Uterus (tissue), 4 donors: ENCODE measurements at places on chromosomes 6 and 20. TPM values are rescaled to one million over a fixed set of nuclear protein-coding genes. Genes with fewer than 3 reads are reported as not detected.

GRIK2 gene
- total RNA-seq, result not detected

- no peak overlapping the region for H3K4me3 ChIP-seq
- no peaks in the 10 kb centered on the region for H3K36me3 ChIP-seq
- no peaks in the 10 kb centered on the region for H3K4me1 ChIP-seq
- H3K27me3 ChIP-seq, result no peaks in the 10 kb centered on the region
- peak; percentile 43 for DNase-seq
Measured at GRCh38 chr6:13454286-13455221, 32.8 kb downstream of the GFOD1 start.

DNA sequence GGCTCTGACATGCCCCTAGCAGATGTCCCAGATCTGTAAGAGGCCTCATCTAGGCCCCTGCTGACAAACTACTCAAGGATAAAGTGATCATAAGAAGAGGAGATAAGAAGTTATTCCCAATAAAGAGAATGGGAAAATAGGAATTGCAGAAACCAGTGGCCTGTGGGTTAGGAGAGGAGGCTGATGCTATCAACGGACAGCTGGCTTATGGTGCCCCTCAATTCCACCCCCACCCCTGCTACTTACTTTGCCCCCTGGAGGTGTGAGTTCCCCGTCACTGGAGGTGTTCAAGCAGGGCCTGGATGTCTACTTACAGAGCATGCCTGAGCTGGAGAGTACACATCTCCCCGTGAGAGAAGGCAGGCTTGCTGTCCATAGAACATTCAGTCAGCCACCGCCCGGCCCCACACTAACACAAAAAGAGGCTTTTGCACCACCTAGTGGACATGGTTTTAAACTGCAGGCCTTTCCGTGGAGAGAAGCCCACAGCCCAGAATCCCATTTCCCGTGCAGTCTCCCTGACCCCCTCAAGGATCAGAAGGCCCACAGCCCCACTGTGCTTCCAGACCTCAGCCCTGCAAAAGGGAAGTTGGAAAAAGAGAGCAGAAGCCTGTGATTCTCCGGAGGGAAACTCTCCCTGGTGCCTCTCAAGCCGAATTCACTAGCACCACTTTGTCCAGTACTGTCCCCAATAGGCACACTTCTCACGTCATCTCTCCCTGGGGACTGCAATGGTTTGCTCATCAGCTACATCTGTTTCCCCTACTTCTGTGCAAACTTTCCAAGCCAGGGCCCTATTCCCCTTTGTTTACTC is 23.8 kb upstream of the BNIP5 start:
- no peaks in the 10 kb centered on the region for H3K4me1 ChIP-seq
- H3K4me3 ChIP-seq, result no peak overlapping the region
- no peak overlapping the region for H3K27ac ChIP-seq
- DNase-seq, result peak; percentile 74
- no peaks in the 10 kb centered on the region for H3K36me3 ChIP-seq

DNA sequence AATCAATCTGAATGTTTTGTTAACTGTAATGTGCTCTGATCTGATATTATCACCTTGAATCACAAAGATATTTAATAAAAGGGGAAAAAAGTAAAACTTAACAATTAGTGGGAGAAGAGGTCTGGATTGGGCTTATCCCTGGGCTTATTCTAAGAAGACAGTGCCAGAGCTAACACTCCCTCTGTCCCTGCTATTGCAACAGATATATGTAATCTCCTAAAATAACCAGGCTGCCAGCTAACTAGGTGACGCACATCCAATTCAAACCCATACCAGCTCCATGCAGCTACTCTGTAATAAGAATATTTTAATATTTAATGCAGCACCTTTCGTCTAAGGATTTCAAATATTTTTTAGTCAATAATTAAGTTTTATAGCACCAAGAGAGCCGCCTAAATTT is 330.1 kb upstream of the MARCKS start:
- no peak for DNase-seq
- no peaks in the 10 kb centered on the region for H3K4me1 ChIP-seq
- no peaks in the 10 kb centered on the region for H3K27me3 ChIP-seq
- H3K27ac ChIP-seq, result no peak overlapping the region
- no peaks in the 10 kb centered on the region for H3K36me3 ChIP-seq

- no peak overlapping the region for H3K27ac ChIP-seq
- DNase-seq, result peak; percentile 20
- H3K4me1 ChIP-seq, result no peaks in the 10 kb centered on the region
Measured at GRCh38 chr6:55569638-55570037, 9.4 kb downstream of the HMGCLL1 start.

DNA sequence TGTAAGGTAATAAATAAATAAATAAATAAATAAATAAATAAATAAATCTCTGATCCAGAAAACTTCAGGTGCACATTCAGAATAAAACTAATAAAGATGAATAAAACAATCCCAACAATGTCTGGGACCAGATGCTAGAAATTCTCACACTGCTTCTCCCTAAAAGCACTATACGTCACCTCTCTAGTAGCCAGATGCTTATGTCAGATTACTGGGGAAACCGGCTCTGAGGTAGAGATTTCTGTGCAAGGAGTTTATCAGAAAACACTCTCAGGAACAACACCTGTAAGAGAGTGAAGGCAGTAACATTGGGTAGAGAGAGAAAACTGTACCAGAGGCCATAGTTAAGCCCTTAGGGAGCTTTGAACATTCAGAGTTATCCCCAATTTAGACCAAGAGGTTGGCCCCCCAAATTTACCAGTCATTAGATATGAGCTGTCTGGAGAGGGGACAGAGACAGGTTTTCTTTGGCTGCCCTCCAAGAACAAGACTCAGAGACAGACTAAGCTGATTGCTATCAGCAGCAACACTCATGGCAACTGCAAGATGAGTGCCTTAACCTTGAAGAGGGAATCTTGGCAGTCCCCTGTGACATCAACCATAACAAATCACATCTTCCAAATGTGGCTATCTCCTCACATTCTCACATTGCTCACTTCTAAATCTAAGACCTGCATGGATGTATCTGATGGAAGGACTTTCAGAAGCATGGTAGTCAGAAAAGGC is 151.2 kb upstream of the BMP5 start:
- no peak for DNase-seq
- H3K27me3 ChIP-seq, result no peaks in the 10 kb centered on the region
- no peaks in the 10 kb centered on the region for H3K36me3 ChIP-seq
- no peak overlapping the region for H3K27ac ChIP-seq
- H3K4me1 ChIP-seq, result no peaks in the 10 kb centered on the region

- H3K27ac ChIP-seq, result no peak overlapping the region
- DNase-seq, result no peak
- H3K27me3 ChIP-seq, result no peaks in the 10 kb centered on the region
- H3K4me3 ChIP-seq, result no peak overlapping the region
Measured at GRCh38 chr20:54113566-54113965, 43.2 kb upstream of the BCAS1 start.

DNA sequence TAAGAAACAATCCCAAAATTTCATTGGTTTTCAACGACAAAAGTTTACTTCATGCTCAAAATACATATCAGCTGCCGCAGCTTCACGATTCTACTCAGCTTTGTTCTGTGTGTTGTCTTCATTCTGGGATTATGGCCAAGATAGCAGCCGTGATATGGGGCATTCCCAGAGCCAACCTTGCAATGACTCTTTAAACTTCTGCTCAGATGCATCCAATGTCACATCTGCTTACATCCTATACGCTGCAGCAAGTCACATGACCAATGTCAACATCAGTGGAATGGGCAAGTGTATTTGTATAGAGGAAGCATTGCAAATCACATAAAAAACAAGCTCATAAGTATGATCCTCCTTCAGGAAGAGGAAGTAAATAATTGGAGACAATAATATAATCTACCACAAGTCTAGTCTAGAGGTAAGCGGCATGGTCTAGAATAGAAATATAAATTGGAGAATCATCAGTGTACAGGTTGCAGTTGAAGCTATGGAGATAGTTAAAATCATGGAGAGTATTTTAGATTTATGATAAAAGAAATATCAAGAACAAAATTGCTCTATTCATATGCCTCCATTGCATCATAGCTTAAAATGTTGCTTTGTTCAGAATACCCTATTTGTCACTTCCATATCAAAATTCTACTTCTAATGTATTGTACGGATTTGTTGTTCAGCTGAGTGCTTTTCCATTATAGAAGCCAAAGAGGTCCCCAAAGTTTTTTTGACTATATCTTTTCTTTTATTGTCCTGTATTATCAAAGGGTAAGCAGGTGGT is 7.2 kb upstream of the C6orf141 start:
- H3K4me3 ChIP-seq, result no peak overlapping the region
- H3K36me3 ChIP-seq, result no peaks in the 10 kb centered on the region
- no peaks in the 10 kb centered on the region for H3K27me3 ChIP-seq
- H3K27ac ChIP-seq, result no peak overlapping the region
- no peaks in the 10 kb centered on the region for H3K4me1 ChIP-seq

GRCh38 chr6:170227996-170228945 is 62.6 kb downstream of the DLL1 start:
- DNase-seq, result no peak
- no peaks in the 10 kb centered on the region for H3K4me1 ChIP-seq
- no peak overlapping the region for H3K27ac ChIP-seq
- H3K36me3 ChIP-seq, result no peaks in the 10 kb centered on the region

DNA sequence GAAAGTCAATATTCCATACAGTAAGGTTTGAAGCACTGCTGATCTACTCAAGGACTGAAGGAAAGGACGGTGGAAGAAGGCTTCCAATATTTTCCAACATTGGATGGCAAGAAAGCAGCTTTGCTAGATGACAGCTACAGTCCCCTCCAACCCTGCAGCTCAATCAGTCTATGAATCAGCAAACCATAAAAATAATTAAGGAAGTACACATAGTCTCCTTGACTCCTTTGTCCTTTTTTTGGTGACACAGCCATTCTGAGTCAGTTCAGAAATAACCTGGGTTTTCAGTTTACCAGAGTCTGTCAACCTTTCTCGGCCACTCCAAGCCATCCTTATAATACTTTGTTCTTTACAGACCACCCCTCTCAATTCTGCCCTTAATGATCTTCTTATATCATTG is 232.5 kb downstream of the IBTK start:
- H3K4me3 ChIP-seq, result no peak overlapping the region
- peaks cover 5% of the 10 kb centered on the region for H3K4me1 ChIP-seq
- DNase-seq, result no peak
- peak overlapping the region; percentile 66 for H3K27ac ChIP-seq

DNA sequence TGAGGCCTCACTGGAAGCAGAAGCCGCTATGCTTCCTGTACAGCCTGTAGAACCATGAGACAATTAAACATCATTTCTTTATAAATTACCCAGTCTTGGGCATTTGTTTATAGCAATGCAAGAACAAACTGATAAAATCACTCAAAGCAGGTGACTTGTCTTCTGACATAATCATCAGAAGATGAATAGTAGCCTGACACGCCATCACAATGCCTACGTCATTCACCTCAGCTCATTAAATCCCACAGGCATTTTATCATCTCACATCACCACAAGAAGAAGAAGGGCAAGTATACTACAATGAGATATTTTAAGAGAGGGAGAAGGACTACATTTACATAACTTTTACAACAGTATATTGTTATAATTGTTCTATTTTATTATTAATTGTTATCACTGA is 3.1 kb upstream of the CAP2 start:
- H3K4me3 ChIP-seq, result no peak overlapping the region
- no peaks in the 10 kb centered on the region for H3K36me3 ChIP-seq
- no peaks in the 10 kb centered on the region for H3K27me3 ChIP-seq

DNA sequence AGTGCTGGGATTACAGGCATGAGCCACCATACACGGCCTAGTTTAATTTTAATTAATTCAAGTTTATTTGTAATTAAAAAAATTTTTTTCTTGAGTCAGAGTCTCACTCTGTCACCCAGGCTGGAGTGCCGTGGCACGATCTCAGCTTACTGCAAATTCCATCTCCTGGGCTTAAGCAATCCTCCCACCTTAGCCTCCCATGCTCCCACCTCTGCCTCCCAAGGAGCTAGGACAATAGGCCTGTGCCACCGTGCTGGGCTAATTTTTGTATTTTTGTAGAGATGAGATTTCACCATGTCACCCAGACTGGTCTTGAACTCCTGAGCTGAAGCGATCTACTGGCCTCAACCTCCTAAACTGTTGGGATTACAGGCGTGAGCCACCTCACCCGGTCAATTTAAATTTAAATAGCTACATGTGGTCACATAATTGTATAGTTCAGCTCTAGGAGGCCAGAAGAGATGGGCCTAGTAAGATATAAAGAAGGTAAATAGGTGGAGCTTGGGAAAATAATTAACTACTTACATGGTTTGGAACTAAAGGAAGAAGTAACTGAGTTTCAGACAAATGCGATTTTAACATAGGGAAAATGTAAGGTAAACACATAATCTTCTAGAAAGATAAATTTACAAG is 220.0 kb upstream of the CITED2 start:
- no peaks in the 10 kb centered on the region for H3K36me3 ChIP-seq
- H3K4me1 ChIP-seq, result no peaks in the 10 kb centered on the region
- no peaks in the 10 kb centered on the region for H3K27me3 ChIP-seq
- no peak overlapping the region for H3K4me3 ChIP-seq
- H3K27ac ChIP-seq, result peak overlapping the region; percentile 85
- DNase-seq, result no peak

GRCh38 chr6:12012038-12012557 is at the start of gene HIVEP1:
HIVEP1 (plus strand) TSS chr6:12012312; CDS start chr6:12015629, 3,317 bp downstream.
- DNase-seq, result peak; percentile 40
- H3K4me1 ChIP-seq, result no peaks in the 10 kb centered on the region
- H3K36me3 ChIP-seq, result no peaks in the 10 kb centered on the region
- H3K27me3 ChIP-seq, result no peaks in the 10 kb centered on the region
- H3K4me3 ChIP-seq, result peak within 1 kb of the TSS; percentile 80

- DNase-seq, result peak; percentile 68
- H3K4me3 ChIP-seq, result peak overlapping the region; percentile 61
- no peaks in the 10 kb centered on the region for H3K27me3 ChIP-seq
- no peaks in the 10 kb centered on the region for H3K36me3 ChIP-seq
Measured at GRCh38 chr6:137866200-137866913, 702 bp upstream of the TNFAIP3 start.

PDE7B gene
- total RNA-seq, result 16.5 TPM

DACT2 gene
- total RNA-seq, result 9.6 TPM

BPI gene
- total RNA-seq, result 3.5 TPM

GRCh38 chr6:21739838-21740237 is 146.3 kb downstream of the SOX4 start:
- no peak overlapping the region for H3K4me3 ChIP-seq
- no peak overlapping the region for H3K27ac ChIP-seq
- no peak for DNase-seq
- H3K27me3 ChIP-seq, result no peaks in the 10 kb centered on the region

GRCh38 chr20:13166011-13166410 is 55.1 kb upstream of the ISM1 start:
- no peak overlapping the region for H3K27ac ChIP-seq
- H3K4me1 ChIP-seq, result no peaks in the 10 kb centered on the region
- H3K27me3 ChIP-seq, result no peaks in the 10 kb centered on the region
- H3K36me3 ChIP-seq, result no peaks in the 10 kb centered on the region

GRCh38 chr20:63099456-63100173 is 92.9 kb upstream of the BHLHE23 start:
- peaks cover 5% of the 10 kb centered on the region for H3K4me1 ChIP-seq
- H3K4me3 ChIP-seq, result no peak overlapping the region
- no peak overlapping the region for H3K27ac ChIP-seq
- DNase-seq, result no peak
- H3K36me3 ChIP-seq, result no peaks in the 10 kb centered on the region
- H3K27me3 ChIP-seq, result no peaks in the 10 kb centered on the region

DLGAP4 gene
- total RNA-seq, result 38.6 TPM

GRCh38 chr6:170296423-170296745 is 5.5 kb upstream of the DLL1 start:
- peak overlapping the region; percentile 26 for H3K4me3 ChIP-seq
- peaks cover 24% of the 10 kb centered on the region for H3K27me3 ChIP-seq
- no peak for DNase-seq
- H3K36me3 ChIP-seq, result no peaks in the 10 kb centered on the region
- no peak overlapping the region for H3K27ac ChIP-seq
- H3K4me1 ChIP-seq, result peaks cover 23% of the 10 kb centered on the region

RBPJL gene
- not detected for total RNA-seq
